NCI-H446 treated with DMSO at 0.1 percent for 48 hours (cell line): ENCODE measurements at places on chromosomes 6 and 20.

DNA sequence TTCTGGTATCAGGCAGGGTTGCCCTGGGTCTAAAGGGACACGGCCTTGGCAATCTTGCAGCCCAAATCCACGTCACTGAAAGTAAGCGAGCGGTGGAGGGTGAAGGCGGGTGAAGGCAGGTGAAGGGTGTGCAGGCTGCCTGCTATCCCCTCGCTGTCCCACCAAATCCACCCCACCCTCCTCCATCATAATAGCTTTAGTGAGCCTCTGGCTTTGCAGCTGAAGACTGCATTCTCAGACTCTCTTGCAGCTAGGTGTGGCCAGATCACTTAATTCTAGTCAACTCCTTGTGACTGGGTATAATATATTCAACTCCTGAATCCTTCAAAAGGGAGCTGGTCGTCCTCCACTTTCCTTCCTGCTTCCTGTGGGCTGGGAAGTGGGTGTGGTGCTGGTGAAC is 126.7 kb upstream of the TRAF3IP2 start:
- no peak for DNase-seq

DNA sequence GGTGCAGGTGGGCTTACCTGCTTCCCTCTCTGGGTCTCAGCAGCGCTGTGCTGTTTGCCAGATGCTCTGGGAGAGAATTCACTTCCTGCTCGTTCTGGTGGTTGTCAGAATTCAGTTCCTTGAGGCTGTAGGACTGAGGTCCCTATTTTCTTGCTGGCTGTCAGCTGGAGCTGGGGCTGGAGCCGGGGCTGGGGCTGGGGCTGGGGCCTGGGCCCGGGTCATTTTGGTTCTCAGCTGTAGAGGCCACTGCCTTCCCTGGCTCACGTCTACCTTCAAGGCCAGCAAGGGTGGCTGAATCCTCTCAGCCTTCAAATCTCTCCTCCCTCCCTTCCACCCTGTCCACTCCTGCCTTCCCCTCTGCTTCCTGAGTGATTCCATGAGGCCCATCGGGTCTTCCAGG is 16.8 kb upstream of the PHACTR3 start:
- DNase-seq, result no peak

DNA sequence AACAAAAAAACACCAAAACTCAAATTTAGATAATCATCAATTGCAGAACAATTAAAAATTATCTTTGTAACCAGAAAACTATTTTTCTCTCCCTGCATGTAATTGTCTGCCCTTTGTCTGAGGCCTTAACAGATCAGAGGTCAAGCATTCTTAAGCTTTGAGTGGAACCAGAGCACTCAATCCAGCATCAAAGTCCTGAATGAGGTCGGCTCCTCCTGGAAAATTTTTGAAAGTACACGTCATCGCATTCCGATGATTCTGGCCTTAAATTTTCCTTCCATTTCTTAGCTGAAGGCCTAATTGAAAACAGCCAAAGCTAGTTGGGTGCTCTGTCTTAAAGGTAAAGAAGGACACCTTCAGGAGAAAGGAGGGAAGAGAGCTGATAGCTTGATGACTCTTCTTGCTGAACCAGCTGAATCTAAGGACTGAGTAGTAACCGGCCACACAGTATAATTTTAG is 510.2 kb upstream of the SULF2 start:
- peak; percentile 31 for DNase-seq

- no peak for DNase-seq
Measured at GRCh38 chr20:23995905-23996666, 7.5 kb upstream of the GGTLC1 start.

DNA sequence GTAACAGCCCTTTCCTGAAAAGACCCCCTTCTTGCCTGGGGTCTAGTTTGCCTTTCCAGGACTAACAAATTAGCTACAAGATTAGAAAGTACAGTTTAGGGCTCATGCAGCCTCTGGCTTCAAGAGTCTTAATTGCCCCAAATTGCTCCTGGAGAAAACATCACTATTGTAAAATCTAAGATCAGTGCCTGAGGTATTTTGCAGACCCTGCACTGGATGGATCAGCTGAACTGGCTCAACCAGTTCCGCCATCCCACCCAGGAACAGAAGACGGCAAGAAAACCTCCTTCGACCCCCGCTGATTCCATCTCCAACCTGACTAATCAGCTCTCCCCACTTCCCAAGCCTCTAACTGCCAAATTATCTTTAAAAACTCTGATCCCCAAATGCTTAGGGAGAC is 236.5 kb upstream of the KCNG1 start:
- DNase-seq, result no peak

GRCh38 chr20:5140195-5140594 is 13.4 kb downstream of the CDS2 start:
- no peak for DNase-seq

GRCh38 chr6:2072453-2072852 is 173.0 kb downstream of the GMDS start:
- DNase-seq, result no peak
